ENCODE measurements at places on chromosomes 13 and 19. TPM values are rescaled to one million over a fixed set of nuclear protein-coding genes. Genes with fewer than 3 reads are reported as not detected.

PSPC1 gene
- 69.9 TPM for total RNA-seq

LRRC25 gene
- not detected for total RNA-seq

CEACAM6 gene
- not detected for total RNA-seq

AKAP11 gene
- total RNA-seq = 26.7 TPM

MAG gene
- total RNA-seq = not detected

CGB2 gene
- not detected for total RNA-seq

TNNT1 gene
- not detected for total RNA-seq

CBARP gene
- 6.4 TPM for total RNA-seq

FUT2 gene
- total RNA-seq = not detected

TRPM4 gene
- total RNA-seq = 33.6 TPM

TSC22D1 gene
- total RNA-seq = 49.3 TPM

PCDH20 gene
- total RNA-seq = not detected

NDFIP2 gene
- total RNA-seq = 18.3 TPM

ZNF99 gene
- total RNA-seq = not detected

SERPINE3 gene
- total RNA-seq = under 0.01 TPM

NALCN gene
- 8.5 TPM for total RNA-seq

ZNF728 gene
- not detected for total RNA-seq

MYO16 gene
- under 0.01 TPM for total RNA-seq

CCL25 gene
- not detected for total RNA-seq

MISP3 gene
- total RNA-seq = 0.33 TPM

NKPD1 gene
- 0.65 TPM for total RNA-seq

KLK8 gene
- not detected for total RNA-seq

ZNF536 gene
- not detected for total RNA-seq

LILRA1 gene
- not detected for total RNA-seq

C5AR2 gene
- not detected for total RNA-seq

Measured in vein endothelial cell (primary cell).